Ovary (tissue), 10 donors: ENCODE measurements at places on chromosomes 13 and 19.

- no peak for DNase-seq
These were observed 13.5 kb upstream of the TPM4 start for GRCh38 chr19:16062789-16063188.

GRCh38 chr13:35836446-35836845 lies 294.7 kb downstream of the DCLK1 start:
- no peak for DNase-seq

DNA sequence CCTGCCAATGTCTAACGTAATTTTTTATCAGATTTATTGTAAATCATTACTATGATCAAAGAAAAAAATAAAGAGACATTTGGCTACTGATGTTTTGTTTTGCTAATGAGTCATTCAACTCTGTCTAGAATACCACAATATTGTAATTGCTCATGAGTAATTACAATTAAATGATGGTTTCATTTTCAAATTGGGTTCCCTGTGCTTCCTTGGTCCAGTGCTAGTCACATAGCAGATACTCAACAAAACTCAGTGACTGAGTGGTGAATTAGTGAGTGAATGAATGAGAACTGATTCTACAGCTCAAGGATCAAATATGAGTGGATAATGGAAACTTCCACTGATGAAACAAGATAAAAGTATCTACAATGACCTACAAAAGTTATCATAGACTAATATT lies 304.7 kb downstream of the POU4F1 start:
- DNase-seq, result no peak

GRCh38 chr19:32053376-32053775 lies 292.0 kb upstream of the ZNF507 start:
- DNase-seq, result no peak

DNA sequence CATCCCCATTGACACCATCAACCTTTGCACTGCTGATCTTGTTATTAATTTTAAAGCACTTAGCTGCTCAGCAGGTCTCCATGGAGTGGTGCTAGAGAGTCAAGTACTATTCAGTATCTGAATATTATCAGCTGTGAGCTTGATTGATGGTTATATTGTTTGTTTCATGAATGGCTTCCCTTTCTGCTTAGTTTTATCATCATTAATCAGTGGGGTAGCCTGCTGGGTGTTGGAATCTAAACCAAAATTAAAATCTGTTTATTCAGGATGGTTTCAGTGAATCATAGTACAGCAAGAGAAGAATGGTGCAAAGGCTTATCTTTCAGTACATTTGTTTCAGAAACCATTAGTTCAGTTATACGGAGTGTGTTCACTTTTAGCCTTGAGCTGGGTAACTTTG lies 42.5 kb upstream of the SCEL start:
- DNase-seq, result no peak
